Activated CD8-positive, alpha-beta T cell treated with anti-CD3 and anti-CD28 coated beads, Interleukin-2, amount 10 ng/mL, durations not matched to agents 7 days and 5 days (primary cell): ENCODE measurements at places on chromosomes 4 and X. TPM values are rescaled to one million over a fixed set of nuclear protein-coding genes. Genes with fewer than 3 reads are reported as not detected.
A peak's percentile ranks its signal among the peaks of the same experiment; 100 is the strongest.

GRCh38 chrX:12441381-12442128, 303.3 kb downstream of the FRMPD4 start:
- no peak for DNase-seq

Gene MMRN1
- total RNA-seq = 0.63 TPM

Gene CYBB
- not detected for total RNA-seq

GRCh38 chrX:1763294-1763693, 148.4 kb downstream of the ASMT start:
- DNase-seq = no peak

DNA sequence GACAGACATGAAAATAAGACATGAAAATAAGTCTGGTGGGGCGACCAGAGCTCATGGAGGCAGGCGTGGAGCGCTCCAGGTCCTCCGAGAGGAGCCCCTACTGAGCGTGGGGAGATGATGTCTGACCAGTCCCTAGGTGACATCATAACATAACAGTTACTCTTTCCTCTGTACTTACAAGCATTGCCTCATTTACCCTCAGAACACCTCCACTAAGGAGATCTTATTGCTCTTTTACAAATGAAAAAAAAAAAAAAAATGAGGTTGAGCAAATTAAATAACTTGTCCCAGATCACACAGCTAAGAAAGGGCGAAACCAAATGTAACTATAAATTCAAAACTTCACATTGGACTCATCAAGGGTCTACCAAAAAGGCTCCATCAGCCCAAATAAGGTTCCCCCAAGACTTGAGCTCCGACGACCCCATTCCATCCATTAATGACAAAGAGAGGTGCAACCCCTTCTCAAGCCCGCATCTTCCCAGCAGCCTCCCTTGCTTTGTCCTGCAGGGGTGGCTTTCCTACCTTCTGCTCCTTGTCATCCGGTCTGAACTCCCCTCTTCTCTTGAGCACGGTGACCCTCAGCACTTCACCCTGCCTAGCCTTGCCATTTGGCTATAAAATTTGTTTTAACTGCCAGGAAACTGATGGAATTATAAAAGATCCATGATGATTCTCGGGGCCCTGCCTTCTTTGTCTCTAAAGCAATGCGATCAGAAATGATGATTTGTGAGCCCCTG, 246.7 kb downstream of the DHX15 start:
- no peak for DNase-seq

DNA sequence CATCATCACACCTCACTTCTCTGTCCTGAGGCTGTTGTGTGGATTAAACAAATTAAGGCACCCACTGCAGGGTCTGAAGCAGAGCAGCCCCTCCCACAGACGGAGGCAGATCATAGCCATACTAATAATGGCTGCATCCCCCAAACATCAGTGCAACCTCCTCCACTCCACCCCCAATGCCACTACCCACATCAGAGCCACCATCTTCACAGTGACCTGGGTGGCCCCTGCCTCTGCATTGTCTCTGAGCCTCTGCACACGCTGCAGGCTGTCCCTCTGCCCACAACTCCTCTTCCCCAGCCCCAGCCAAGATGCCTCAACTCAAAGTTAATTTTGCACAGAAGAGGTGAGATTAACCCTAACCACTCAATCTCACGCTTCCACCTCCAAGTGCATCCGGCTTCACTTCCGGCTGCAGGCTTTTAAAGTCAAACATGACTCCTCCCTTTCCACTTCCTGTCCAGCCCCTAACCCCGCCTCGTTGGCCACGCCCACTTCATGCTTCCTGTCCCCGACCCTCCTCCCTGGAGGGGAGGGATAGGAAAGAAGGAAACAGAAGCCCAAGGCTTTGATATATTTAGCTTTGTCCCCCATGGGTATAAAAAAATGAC, 22.7 kb downstream of the JAKMIP1 start:
- DNase-seq = peak; percentile 81

DNA sequence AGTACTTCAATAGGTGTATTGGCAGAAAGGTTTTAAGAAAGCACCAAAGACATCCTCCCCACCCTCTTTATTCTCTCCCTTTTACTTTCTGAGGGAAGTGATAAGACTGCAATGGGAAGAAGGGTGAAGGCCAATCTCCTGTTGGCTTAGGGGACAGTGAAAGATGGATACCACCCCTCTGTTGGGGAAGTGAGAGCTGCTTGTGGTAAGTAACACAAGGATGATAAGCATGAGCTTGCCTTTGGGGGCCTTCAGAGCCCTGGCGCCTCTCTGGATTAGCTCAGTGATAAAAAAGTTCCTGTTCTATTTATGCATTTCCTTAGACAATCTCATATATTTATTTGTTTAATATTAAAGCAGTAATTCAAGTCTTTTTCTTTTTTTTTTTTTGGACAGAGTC, 5.2 kb upstream of the KLF8 start:
- DNase-seq = no peak

DNA sequence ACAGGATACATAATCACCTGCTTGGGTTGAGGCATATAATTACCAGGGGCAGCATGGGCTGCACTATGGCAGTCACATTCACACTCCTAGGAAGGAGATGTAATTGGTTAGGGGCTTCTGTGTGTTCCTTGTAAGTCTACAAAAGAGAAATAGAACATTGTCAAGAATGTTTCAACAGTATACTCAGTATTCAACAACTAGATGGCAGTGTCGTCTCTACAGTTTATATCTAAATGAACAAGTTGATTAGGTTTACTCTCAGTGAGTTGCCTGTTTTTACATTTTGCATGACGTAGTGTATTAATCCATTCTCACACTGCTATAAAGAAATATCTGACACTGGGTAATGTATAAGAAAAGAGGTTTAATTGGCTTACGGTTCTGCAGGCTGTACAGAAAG, 50.5 kb upstream of the RAB33B start:
- DNase-seq = no peak

DNA sequence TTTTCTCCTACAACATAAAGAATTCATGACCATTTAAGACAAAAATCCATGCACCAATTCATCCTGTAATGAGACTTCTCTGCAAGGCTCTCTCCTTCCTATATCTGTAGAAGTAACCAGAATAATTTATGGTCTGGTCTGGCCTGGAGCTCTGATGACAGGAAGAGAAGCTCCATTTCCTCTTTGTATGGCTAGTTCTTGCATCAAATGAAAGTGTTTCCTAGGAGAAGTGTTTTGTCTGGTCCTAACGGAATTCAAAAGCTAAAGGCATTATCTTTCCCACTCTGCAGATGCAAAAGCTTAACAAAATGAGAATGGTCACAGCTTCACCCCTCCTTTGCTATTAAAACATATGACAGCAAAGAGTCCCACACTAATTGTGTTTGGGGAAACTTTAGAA, 55.1 kb downstream of the SPATA18 start:
- no peak for DNase-seq

DNA sequence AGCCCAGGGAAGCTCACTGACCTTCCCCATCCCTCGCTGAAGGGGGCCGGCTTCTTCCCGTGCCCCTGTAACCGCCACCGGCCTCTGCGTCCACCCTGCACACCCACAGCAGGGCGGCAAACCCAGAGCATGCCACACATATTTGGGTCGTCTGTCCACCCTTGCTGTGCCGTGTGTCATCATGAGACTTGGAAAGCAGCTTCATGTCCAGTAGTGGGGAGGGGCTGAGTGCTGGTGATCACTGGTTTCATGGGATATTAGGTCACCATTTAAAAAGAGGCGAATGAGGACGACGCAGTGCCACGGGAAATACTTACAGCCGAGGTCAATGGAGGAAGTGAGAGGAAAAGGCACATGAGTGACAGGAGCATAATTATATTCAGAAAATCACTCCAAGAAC, 74.8 kb downstream of the HTRA3 start:
- DNase-seq = no peak

DNA sequence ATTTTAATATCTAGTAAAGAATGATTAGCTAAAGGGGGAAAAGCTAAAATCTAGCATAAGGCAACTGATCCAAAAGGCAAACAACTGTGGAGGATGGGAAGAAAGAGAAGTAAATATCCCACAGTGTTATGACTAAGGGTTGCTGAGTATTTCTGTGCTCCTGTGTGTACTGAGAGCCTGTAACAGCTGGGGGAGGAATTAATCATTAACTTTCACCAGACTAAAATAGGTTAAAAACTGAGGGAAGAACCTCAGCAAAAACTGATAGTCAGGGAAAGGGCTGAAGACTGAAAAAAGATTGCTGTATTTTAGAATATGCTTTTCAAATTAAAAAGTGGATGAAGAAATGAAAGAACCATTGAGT, 365.9 kb downstream of the CXXC4 start:
- DNase-seq = no peak

- DNase-seq = peak; percentile 59
Observed at GRCh38 chr4:153450544-153450917, 15.6 kb upstream of the TMEM131L start.

GRCh38 chrX:112641449-112641848, 38.3 kb downstream of the LHFPL1 start:
- no peak for DNase-seq
